ENCODE measurements at places on chromosomes 5 and 9. TPM values are rescaled to one million over a fixed set of nuclear protein-coding genes. Genes with fewer than 3 reads are reported as not detected.
A peak's percentile ranks its signal among the peaks of the same experiment; 100 is the strongest.

DNA sequence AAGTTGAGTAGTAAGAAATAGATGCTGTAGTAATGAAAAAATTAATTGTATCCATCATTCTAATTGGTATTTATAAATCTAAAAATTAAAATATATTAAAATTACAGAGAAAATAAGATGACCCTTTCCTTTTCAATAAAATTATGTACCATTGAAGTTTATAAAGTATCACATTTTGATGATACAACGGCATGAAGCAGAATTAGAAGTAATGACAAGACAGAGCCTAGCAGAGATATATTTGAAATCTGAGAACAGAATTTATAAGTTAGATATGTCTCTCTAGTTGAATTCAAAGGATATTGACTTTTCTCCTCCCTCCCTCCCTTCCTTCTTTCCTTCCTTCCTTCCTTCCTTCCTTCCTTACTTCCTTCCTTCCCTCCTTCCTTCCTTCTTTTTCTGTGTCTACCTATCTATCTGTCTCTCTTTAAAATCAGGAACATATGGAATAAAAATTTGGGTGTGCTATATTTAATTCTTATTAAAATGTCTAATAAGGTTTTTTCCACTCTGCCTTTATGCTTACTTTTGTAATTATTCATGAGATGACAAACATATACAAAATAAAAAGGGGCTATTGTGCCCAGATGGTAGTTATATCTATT is 258.5 kb upstream of the CD180 start:
- no peak for DNase-seq

- DNase-seq, result no peak
These were observed 85.8 kb downstream of the NUDT12 start for GRCh38 chr5:103476811-103477210.

GRCh38 chr5:13930541-13931171 is 13.8 kb downstream of the DNAH5 start:
- DNase-seq, result no peak

GRCh38 chr5:134022333-134022732 is 17.6 kb upstream of the VDAC1 start:
- no peak for DNase-seq

GRCh38 chr5:148729182-148729581 is 74.9 kb upstream of the HTR4 start:
- DNase-seq, result peak; percentile 28

The BARHL1 gene
- not detected for total RNA-seq

DNA sequence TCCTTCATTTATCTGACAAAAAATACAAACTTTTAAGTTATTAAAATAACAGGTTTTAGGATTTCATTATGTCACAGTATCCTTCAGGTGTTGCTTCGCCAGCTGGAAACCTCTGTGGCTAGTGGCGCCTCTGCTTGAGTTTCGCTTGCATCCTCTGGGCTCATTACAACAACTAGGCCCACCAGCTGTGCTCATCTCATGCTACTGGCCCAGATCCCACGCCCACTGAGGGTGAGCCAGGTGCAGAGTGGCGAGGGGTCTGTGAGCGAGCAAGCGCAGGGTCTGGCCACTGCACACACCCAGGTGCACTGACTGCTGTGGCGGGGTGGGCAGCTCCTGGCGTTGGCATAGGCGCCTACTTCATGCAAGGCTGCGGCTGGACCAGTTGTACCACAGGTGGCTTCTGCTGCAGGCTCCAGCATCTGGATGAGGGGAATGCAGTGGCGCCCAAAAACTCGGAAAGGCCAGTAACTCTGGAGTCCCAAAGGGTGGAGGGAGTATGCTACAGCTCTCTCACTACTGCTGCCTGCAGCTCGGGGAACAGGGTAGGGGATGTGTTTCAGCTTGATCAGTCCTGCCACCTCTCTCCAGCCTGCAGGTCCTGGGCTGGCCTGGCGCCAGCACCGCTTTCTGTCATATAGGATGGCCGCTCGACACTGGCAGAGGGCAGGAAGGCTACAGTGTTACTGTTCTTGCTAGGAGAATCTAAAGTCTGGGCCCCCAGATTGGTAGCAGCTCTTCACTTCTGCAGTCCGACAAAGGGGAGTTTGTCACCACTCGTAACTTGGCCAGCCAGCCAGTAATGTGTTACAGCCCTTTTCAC is 452.1 kb downstream of the TUSC1 start:
- no peak for DNase-seq

- peak; percentile 55 for DNase-seq
These were observed 24.9 kb downstream of the MELK start for GRCh38 chr9:36597412-36598178.

The RIOK2 gene
- 17.5 TPM for total RNA-seq

- DNase-seq, result no peak
These were observed 14.9 kb downstream of the FOXI1 start for GRCh38 chr5:170120576-170120975.
